ENCODE measurements at places on chromosomes 5 and 9.

- no peak for DNase-seq
Observed at GRCh38 chr9:3946840-3947587, 352.9 kb downstream of the GLIS3 start.

DNA sequence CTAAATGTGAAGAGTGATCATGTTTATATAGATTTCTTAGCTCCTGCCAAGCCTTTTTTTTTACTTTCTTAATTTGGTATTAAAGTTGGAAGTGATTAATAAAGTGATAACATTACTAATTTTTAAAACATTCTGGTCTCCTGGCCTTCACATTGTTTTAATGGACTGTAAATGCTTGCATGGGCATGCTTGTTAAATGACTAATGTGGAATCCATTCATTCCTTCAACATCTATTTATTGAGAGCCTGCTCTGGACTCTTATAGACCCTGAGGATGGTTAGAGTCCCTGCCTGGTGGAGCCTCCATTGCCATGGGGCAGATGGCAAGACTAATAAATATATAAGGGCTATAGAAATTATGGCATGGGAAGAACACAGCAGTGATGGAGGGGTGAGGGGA lies 103.5 kb downstream of the NTRK2 start:
- DNase-seq = no peak

DNA sequence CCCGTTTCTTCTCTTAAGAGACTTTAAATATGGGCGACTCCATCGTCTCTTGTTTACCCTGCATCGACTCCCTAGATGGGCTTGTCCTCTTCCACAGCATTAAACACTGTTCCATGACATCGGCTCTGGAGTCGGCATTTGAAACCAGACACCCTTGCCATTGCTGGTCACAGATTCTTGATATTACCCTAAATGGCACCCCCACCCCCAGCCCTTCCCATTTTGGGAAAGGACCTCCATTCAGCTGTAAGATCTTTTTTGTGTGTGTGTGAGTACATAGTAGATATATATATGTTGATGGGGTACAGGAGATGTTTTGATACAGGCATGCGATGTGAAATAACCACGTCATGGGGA lies 51.1 kb upstream of the SH3PXD2B start:
- no peak for DNase-seq

DNA sequence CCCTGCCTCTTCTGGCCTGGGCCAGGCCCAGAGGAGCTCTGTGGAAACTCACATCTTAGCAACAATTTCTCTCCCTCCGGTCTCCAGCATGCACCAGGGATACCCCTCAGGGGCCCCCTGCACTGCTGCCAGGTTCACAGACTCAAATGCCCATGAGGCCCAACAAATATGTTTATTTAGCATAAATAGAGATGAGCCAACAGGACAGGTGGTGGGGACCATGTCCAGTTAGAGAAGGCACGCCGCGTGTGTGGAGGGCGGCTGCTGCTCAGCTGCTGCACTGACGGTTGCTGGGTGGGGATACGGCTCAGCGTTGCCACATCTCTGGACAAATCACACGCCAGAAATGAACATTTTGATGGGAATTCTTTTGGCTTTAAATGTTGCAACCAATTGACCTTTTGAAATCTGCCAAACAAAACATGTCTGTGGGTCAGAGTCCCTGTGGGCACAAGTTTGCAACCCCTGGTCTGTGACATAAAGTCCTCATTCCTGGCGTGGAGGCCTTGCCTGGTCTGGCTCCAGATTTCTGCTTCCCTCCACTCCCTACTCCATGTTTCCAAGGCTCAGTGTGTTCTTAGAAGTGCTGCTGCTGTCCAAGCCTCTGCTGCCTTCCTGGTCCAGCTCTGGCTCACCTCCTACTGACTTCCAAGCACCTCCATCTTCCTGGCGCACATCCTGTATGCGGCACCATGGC lies 88.9 kb downstream of the AMBP start:
- no peak for DNase-seq

- no peak for DNase-seq
Observed at GRCh38 chr9:136140966-136141365, 22.3 kb upstream of the TMEM250 start.

- DNase-seq = no peak
Observed at GRCh38 chr5:43191740-43192557, at the start of gene NIM1K. Gene NIM1K (plus strand): TSS chr5:43192225. CDS start chr5:43245776, 53,551 bp downstream.

- no peak for DNase-seq
Observed at GRCh38 chr5:80987078-80987766, 27.1 kb downstream of the RASGRF2 start.

GRCh38 chr5:71456362-71456743 lies 902 bp downstream of the BDP1 start:
- DNase-seq = no peak

DNA sequence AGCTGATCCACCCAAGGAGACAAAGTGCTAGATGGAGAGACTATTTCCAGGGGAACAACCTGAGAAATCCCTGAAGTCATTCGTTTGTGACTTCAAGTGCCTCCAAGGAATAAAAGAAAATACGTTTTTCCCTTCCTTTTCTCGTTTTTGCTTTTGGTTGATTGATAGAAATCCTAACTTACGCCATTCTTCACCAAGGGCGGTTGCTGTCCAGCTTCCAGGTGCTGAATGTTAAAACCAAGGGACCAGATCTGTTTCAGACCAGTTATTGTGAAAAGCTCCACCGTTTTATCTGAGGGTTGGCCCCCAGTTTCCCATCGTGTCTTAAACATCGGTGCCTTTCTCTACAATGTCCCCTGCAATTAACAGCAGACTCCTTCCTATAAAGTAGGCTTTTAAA lies 600.7 kb upstream of the SGCD start:
- DNase-seq = no peak

DNA sequence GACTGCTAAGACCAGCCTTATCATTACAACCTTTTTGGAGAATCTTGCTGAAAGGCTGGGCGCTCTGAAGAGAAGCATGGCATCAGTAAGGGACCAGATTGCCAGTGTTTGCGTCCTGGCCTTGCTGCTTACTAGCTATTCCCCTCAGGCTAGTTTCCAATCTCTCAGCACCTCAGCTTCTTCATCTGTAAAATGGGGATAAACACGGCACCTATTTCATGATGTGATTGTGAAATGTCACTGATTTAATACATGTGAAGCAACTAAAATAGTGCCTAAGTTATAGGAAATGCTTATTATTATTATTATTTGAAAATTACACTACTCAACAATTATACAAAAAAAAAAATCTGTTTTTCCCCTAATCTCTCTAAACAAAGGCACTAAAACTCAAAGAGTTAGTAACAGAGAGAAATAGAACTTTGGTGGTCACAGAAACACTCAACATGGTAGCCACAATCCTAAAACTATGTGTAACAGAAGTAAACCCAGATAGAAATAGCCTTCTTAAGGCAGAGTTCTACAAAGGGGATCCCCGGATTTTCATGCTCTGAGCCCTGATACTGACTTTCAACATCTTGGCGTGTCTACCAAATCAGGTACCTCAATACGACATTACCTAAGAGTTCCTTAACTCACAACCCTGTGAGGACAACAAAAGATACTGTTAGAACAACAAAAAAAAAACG lies 62.0 kb downstream of the ENC1 start:
- DNase-seq = no peak

DNA sequence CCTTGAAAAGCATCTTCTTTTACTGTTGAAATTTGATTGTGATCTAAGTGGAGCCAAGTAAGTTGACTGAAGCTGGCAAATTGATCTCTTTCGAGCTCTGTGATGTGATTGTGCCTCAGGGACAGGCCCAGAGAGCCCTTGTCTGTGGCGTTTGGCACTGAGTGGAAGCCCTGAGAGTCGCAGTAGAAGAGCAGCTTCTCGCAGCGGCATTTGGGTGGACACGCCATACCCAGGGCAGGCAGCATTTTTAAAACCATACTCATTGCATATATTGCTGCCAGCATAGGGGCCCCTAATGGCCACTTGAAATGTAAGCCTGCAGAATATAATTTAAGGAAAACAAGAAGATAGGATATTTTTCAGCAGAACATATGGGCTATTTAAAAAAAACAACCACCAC lies 894 bp downstream of the LRRTM2 start:
- DNase-seq = no peak

- no peak for DNase-seq
Observed at GRCh38 chr9:107018861-107019545, 156.0 kb downstream of the ZNF462 start.

DNA sequence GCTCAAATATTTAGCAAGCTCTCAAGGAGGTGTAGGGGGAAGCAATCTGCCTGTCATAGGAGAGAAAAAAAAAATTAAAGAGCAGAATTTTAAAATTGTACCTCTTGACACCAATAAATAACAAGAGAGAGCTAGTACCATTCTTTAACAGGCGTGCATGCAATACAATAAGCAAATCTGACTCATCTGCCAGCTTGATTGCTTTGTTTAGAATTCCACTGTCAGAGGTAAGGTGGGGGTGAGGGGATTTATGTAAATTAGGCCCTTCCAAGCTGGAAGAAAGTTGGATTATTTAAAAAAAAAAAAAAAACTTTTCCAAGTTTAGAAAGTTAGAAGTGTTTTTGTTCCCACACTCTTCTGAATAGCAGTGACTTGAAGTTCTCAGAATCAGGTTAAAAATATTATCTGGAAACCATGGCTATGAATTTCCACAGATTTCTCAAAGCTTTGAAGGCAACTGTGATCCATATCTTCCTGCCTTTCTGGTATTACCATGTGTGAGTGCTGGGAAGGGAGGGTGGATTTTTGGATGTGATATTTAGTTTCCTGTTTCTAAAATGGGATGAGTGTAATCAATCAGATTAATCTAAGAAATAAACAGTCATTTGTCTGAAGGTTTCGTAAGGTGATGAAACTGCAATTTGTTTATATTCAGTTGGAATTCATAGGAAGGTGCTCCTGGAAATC lies 477.5 kb downstream of the TLE4 start:
- no peak for DNase-seq

GRCh38 chr9:114126247-114127060 lies 27.4 kb upstream of the KIF12 start:
- DNase-seq = no peak

GRCh38 chr9:100206899-100207298 lies 107.9 kb downstream of the INVS start:
- no peak for DNase-seq

GRCh38 chr5:171695804-171696203 lies 89.8 kb upstream of the SMIM23 start:
- no peak for DNase-seq

GRCh38 chr9:115551396-115551795 lies 433.4 kb upstream of the TNC start:
- no peak for DNase-seq

GRCh38 chr5:168950241-168950951 lies 350.5 kb downstream of the SLIT3 start:
- no peak for DNase-seq

DNA sequence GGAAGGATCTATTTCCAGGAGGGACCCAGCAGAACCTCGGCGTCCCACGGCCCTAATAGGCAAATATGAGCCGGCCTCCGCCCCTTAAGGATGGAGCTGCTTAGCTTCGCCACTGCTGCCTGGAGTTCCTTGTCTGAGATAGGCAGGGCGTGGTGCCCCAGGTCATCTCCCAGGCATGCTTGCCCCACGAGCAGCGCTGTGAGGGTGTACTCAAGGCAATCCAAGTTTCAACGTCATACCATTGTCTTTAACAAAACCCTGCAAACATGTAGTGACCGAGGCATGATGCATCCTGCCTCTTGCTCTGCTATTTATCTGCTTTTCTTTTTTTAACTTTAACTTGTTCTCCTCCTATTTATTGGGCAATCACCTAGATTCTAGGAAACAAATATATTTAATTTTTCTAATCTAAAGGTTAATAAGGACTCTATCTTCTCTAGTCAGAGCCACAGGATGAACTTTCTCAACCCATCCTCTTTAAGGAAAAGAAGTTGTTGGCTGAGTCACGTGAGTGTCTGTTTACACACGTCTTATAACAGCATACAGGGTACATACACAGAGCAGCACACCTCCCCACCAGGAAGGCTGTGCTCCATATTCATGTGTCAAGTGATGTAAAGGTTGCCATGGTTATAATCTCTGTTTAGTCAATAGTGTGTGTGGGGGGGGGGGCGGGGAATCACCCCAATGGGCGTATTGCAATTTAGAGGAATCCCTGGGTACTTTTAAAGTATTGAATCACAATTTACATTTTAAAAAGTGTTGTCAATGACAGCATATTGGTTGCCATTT lies 27.3 kb upstream of the ZSWIM6 start:
- DNase-seq = no peak

DNA sequence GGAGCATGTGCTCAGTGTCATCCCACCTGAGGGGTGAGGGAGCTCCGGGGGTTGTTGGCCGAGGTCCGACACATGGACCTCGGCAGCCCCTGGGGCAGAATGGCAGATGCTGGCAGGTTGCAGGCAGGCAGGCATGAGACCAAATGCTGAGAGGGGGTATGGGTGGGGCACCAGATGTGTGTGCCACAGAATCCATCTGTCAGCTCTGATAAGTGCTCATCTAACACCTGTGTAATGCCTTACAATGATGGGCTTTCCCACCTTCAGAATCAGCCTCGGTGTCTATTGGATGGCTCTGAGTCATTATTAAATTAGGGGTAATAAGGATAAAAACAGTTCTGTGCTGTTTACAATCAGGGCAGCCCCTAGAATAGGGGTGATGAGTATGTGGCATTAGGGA lies 73.1 kb upstream of the SAP30L start:
- DNase-seq = no peak

DNA sequence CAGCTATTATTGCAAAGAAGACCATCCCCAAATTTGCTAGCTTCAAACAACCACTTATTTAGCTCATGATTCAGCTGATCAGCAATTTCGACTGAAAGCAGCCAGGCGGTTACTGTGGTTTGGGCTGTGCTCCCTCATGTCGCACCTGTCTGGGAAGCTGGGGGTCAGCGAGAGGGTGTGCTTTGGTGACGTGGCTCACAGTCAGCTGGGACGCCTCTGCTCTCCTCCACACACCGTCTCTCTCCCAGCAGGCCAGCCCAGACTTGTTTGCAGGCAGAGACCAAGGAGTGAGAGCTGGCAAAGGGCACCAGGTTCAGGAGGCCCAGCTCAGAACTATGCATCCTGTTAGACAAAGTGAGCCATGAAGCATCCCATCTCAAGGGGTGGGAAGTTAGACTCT lies 140.9 kb downstream of the SYK start:
- no peak for DNase-seq

DNA sequence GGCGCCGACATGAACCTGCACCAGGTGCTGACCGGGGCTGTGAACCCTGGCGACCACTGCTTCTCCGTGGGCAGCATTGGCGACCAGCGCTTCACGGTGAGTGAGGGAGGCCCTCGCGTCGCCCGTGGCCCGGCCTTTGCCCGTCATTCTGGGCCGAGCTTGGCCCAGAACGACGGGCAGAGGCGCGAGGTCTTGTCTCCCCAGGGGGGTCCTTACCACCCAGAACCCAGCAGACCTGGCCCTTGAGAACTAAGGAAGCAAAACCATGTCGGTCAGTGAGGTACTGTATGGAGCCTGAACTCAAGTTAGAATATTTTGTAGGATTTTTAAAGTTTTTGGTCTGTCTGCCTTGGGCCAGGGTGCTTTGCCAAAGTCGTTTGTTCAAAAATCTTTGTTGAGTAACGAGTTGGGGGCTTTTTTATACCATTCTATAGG lies 691 bp downstream of the DMXL1 start:
- DNase-seq = no peak

DNA sequence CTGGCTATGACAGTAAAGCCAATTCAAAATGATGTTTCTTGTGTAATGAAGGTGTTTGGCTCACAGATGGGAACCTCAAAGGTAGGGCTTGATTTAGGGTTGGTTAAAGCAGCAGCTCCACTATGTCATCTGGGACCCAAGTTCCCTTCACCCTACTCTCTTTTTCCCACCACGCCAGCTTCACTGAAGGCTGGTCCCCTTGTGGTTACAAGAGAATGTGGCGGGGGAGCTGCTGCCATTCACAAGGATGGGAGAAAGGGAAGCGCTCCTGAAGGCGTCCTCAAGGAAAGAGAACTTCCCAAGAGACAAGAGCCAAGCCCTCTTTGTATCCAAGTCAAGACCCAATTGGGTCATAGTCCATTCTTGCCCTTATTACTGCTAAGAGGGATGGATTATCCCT lies 72.7 kb downstream of the NTRK2 start:
- no peak for DNase-seq

Measured in stimulated activated CD4-positive, alpha-beta T cell treated with anti-CD3 and anti-CD28 coated beads, Interleukin-1b, Interleukin-23, amount 100 ng/mL, for 1 hour (primary cell).